ENCODE measurements at places on chromosomes 4 and X.

DNA sequence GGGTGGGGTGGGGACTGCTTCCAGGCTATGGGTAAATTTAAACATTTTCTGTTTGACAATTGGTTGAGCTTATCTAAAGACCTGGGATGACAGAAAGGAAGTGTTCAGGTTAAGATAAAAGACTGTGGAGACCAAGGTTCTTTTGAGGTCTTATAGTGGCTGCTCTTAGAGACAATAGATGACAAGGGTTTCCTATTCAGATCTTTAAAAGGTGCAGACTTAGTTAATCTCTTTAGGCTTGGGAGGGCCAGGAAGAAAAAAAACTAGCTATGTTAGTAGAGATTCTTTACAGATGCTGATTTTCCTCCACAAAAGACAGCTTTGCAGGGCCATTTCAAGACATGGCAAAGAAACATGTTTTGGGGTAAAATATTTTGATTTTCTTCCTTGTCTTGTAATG, 972.5 kb downstream of the CCSER1 start:
- DNase-seq: no peak

GRCh38 chr4:5043579-5043978, 7.7 kb upstream of the STK32B start:
- DNase-seq: no peak

DNA sequence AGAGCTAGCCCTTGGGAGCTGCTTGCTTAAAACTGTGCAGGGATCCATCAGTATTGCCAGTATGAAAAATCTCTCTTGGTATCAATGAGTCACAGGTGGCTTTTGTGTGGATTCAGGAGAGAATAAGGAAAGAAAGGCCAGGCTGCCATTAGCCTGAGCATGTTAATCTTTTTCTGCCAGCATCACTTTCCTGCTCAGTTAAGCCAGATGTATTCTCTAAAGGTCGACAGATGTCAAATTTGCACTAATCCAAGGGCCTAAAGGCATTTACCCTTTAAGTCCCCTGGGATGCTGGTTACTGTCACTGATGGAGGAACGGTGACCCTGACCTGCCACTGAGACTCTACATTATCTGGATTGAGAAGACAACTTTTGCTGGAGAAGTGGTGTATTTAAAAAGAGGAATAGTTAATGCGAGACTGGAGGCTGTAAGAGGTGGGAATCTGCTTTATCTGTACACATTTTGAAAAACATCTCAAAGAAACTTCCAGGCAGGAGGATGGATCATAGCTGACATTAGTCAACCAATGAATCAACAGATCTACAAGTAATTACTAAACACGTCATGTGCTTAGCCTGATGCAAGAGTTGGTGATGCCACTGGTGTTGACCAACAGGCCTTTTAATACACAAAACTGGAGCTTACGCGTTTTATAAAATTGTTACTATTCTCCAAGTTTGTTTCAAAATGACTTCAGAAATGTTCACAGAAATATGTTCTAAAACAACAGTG, 241.4 kb upstream of the ANXA3 start:
- no peak for DNase-seq

GRCh38 chr4:37908488-37909331, 17.8 kb downstream of the TBC1D1 start:
- DNase-seq: no peak

GRCh38 chr4:83603129-83603528, 67.2 kb downstream of the GPAT3 start:
- DNase-seq: no peak

- peak; percentile 22 for DNase-seq
These were observed 82.2 kb downstream of the MAML3 start for GRCh38 chr4:140071806-140072205.
